Naive thymus-derived CD8-positive, alpha-beta T cell (primary cell): ENCODE measurements at places on chromosomes 16 and 17. TPM values are rescaled to one million over a fixed set of nuclear protein-coding genes. Genes with fewer than 3 reads are reported as not detected.

The GGT6 gene
- polyA plus RNA-seq, result not detected

DNA sequence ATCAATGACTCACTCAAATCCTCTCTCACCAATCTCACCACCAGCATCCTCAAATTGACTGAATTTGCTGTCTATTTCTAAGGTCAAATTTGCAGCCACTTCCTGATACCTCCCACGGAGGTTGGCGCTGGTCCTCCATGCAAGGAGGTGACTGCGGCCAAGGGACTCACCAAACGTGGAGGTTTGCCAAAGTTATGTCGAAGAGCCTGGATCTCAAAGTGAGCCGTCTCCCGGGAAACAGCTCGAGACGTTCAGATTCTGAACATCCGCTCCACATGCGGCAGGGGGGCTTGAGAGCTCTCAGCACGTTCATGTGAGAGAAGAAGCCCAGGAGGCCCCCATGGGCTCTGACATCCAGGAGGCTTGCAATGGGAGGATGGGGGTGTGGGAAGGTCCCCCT lies 22.6 kb downstream of the LGALS3BP start:
- H3K4me3 ChIP-seq, result no peak overlapping the region
- no peak overlapping the region for H3K27ac ChIP-seq
- H3K36me3 ChIP-seq, result no peaks in the 10 kb centered on the region
- no peaks in the 10 kb centered on the region for H3K27me3 ChIP-seq
- no peaks in the 10 kb centered on the region for H3K4me1 ChIP-seq

- H3K27ac ChIP-seq, result peak overlapping the region; percentile 98
- peaks cover 48% of the 10 kb centered on the region for H3K4me1 ChIP-seq
- peaks cover 18% of the 10 kb centered on the region for H3K36me3 ChIP-seq
- peak overlapping the region; percentile 91 for H3K4me3 ChIP-seq
These were observed 137.7 kb upstream of the CORO6 start for GRCh38 chr17:29760279-29761039.

DNA sequence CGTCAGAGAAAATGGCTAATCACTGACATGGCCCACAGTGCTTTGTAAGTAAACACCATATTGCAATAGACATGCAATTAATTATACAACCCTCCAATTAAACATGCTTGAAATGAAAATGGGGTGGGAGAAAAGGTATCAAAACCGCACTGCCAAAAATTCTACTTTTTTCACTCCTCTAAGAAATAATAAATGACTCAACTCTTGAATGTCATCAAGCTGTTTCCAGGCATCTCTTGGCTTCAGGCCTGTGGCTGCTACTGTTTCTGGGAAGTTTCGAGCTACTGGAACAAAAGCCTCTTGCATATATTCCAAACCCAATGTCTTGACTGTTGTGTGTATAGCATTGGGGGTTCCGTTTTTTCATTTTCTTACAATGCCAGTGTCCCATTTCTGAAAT lies 412.6 kb downstream of the RBFOX1 start:
- no peak overlapping the region for H3K4me3 ChIP-seq
- no peaks in the 10 kb centered on the region for H3K27me3 ChIP-seq
- no peaks in the 10 kb centered on the region for H3K4me1 ChIP-seq
- H3K36me3 ChIP-seq, result no peaks in the 10 kb centered on the region
- H3K27ac ChIP-seq, result no peak overlapping the region

The ACSM5 gene
- not detected for polyA plus RNA-seq

The SHISA9 gene
- polyA plus RNA-seq, result not detected

- no peak for DNase-seq
- H3K4me3 ChIP-seq, result no peak overlapping the region
- H3K36me3 ChIP-seq, result no peaks in the 10 kb centered on the region
- H3K27ac ChIP-seq, result no peak overlapping the region
- H3K27me3 ChIP-seq, result peaks cover 10% of the 10 kb centered on the region
These were observed 58.8 kb downstream of the TBX4 start for GRCh38 chr17:61510991-61511390.

The TSPAN10 gene
- 4.0 TPM for polyA plus RNA-seq

The GUCY2D gene
- 0.17 TPM for polyA plus RNA-seq

The TBC1D3E gene
- polyA plus RNA-seq, result not detected

The E4F1 gene
- 10.9 TPM for polyA plus RNA-seq

DNA sequence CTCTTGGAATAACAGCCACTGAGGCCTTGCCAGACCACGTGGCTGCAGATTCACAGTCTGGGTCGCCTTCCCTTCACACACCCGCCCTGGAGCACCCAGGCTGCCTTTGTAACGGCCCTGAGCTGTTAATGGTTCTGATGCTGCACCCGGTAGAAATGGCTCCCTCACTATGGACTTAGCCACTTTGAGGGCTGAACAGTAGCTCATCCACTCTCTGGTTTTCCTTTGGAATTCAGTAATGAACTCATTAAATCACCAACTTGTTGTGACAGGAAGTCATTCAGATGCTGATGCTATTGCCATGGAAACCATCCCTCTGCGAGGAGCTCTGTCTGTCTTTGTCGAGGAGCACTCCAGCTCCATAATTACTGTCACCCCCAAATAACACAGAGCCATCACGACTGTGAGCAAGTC lies 59.2 kb downstream of the CDK5R1 start:
- H3K27me3 ChIP-seq, result no peaks in the 10 kb centered on the region
- H3K36me3 ChIP-seq, result no peaks in the 10 kb centered on the region
- no peak overlapping the region for H3K27ac ChIP-seq
- DNase-seq, result no peak
- H3K4me3 ChIP-seq, result no peak overlapping the region

The SSTR5 gene
- not detected for polyA plus RNA-seq

DNA sequence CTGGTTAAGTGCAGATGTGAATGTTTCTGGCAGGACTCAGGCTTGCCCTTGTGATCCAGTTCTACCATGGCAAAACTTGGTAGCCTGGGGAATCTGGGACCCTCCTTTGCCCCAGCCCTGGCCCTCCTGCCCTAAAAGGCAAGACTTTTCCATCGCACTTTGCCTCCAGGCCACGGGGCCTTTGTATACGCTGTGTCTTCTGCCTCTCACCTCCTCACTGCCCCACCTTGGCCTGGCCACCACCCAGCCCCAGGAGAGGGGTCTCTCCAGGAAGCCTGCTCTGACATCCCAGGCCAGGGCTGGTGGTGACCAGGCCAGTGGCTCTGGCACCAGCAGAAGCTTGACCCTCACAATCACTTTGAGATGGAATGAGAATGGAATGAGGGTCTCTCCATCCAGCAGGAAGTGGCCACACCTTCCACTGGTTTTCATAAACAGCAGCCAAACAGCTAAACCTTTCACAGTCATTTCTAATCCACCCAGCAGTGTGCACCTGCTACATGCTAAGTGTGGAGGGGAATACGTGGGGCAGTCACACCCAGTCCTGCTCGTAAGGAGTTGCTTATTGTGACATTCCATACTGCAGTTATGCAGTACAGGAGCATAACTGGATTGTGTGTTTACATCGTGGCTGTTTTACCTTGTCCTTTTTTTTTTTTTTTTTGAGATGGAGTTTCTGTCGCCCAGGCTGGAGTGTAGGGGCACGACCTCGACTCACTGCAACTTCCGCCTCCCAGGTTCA lies 1.6 kb upstream of the MRPL38 start:
- no peaks in the 10 kb centered on the region for H3K36me3 ChIP-seq
- peaks cover 30% of the 10 kb centered on the region for H3K4me1 ChIP-seq
- DNase-seq, result no peak
- peak overlapping the region; percentile 52 for H3K4me3 ChIP-seq
- H3K27me3 ChIP-seq, result no peaks in the 10 kb centered on the region

DNA sequence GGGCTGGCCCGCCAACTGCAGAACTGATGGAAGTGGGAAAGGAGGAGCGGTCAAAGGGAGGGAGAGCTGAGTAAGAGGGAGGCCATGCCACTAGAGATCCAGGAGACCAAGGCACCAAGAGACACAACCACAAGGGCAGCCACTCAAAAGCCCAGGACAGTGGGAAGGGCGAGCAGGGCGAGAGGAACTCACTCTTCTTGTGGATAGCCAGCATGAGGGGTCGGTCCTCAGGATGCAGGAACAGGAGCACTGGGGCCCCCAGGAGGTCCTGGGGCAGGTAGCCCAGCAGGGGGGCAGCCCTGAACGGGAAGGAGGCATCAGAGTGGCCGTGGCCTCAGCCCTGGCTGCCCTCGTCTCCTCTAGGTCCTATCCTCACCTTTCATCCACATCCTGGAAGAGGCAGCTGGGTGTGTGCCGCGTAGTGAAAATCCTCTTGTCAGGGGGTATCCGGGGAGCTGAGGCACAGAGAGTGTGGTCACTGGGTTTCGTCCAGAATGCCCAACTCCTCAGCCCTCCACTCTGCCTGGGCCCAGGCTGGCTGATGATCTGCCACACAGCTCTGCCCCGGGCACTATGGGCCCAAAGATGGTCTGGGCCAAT lies 4.3 kb downstream of the PER1 start:
- peaks cover 2% of the 10 kb centered on the region for H3K27me3 ChIP-seq
- H3K4me3 ChIP-seq, result peak overlapping the region; percentile 10
- H3K36me3 ChIP-seq, result no peaks in the 10 kb centered on the region
- peak overlapping the region; percentile 43 for H3K27ac ChIP-seq

DNA sequence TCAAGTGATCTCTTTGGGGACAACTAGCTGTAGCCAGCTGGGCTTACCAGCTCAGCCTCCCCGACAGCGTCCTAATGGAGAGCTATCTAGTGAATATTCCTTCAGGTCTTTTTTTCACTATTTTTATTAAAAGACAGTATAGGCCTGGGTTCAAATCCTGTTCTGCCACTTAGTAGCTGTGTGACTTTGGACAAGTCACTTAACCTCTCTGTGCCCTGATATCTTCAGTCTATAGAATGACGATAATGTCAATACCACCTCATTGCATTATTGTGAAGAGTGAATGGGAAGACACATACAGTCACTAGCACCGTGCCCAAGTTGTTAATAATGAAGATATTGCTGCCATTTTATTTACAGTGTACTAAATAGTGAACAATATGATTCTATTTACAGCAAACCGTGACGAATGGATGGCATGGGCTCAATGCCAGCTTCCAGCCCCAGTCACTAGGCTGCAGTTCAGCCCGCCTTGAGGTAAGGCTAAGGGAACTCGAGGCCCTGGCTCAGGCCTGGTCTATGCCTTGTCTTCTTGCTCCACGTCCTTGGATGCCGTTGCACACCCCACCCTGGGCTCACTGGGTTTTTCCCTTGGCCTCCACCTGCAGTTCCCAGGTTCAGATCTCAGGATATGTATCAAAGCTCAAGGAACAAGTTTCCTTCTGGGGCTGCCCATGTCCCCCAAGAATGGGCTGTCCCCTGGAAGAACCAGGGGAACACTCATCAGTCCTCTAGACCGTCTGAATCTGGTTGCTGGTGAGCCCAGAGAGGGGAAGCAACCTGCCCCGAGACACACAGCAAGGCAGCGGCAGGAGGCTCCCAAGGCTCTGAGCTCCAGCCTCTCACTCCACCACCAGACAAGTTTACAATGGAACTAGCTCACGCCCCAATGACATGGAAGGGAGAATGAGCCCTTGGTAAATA lies 95.4 kb upstream of the TNRC6C start:
- peak overlapping the region; percentile 14 for H3K27ac ChIP-seq
- H3K4me3 ChIP-seq, result no peak overlapping the region
- H3K27me3 ChIP-seq, result no peaks in the 10 kb centered on the region
- no peak for DNase-seq

DNA sequence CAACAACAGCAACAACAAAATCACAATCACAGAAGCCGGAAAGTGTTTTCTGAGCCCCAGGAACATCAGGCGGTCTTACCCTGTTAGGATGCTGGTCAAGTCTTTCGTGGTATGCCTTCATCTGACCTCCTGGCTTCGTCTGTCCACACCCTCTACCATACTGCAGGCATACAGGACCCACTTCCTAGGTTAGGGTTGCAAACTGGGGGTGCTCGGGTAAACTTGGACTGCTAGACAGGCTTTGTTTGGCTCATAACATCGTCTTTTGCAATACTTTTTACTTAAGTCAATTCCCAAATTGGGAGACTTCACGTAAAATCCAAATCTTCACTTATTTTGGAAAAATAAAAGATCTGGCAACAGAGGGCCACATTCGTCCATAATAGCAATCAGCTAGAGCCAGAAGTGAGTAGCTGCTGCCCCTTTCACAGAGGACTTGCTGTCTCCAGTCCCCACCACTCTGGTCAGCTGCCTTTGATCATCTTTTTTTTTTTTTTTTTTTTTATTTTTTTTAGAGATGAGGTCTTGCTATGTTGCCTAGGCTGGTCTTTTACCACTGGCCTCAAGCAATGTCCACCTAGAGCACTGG lies 30.0 kb downstream of the CHD9 start:
- H3K4me1 ChIP-seq, result peaks cover 16% of the 10 kb centered on the region
- H3K27me3 ChIP-seq, result no peaks in the 10 kb centered on the region
- peaks cover 2% of the 10 kb centered on the region for H3K36me3 ChIP-seq
- DNase-seq, result no peak

The ALOXE3 gene
- 0.13 TPM for polyA plus RNA-seq

DNA sequence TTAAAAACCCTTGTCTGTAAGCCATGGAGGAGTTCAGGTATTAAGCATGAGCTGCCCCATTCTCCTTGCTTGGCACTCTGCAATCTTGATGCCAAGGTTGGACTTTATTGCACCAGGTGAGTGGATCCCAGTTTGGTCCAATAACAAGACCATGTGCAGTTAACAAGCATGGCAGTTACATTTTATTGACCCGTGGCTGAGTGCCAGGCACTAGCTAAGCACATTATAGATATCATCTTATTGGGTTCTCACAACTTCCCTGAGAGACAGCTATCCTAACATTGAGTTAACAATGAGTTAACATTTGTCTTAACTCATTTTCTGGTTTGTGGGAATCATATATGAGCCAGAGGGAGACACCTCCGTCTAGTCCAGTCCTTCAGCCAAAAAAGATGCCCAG lies 21.8 kb downstream of the LYRM9 start:
- no peak overlapping the region for H3K27ac ChIP-seq
- H3K4me3 ChIP-seq, result no peak overlapping the region
- no peaks in the 10 kb centered on the region for H3K4me1 ChIP-seq

DNA sequence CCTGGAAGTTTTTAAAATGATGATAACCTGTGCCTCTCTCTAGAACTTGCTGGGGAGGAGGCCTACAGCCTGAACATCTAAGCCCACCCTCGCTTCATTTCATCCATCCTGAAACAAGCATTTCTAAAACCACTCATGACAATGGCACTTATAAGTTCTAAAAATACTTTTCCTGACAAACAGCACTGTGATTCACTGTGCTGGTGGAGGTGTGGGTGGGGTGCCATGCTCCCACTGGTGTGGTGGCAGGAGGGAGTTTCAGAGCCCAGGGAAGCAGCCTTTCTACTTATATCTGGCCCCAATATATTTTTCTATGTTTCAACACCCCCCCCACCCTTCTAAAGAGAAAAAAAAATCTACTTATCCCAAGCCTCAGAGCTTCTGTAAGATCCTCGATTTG lies 52.6 kb downstream of the RAB11FIP4 start:
- peak overlapping the region; percentile 63 for H3K27ac ChIP-seq
- no peaks in the 10 kb centered on the region for H3K4me1 ChIP-seq
- H3K27me3 ChIP-seq, result no peaks in the 10 kb centered on the region

DNA sequence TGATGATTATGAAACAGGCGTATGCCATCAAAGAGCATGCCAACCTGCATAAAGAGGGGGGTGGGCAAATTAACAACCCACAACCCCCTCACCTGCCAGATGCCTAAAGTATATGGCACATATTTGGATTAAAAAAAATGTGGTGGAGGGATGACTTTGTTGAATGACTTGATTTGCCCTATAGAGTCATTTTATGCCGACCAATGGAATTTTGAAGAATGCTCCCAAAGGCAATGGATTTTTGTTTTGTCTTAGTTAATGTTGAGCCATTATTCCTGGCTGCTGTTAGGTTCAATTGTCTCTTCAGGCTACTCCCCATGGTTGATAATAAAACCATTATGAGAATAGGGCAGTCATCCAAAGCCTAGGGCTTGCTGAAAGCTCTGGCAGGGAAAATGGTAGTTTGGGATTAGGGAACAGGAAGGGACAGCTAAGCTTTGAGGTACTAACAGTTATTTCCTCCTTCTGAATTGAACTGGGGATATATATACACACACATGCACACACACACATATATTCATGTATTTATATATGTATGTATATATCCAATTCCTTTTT lies 5.8 kb upstream of the CHCT1 start:
- H3K4me1 ChIP-seq, result peaks cover 7% of the 10 kb centered on the region
- no peaks in the 10 kb centered on the region for H3K27me3 ChIP-seq
- no peak overlapping the region for H3K27ac ChIP-seq
- no peaks in the 10 kb centered on the region for H3K36me3 ChIP-seq
- H3K4me3 ChIP-seq, result no peak overlapping the region
- no peak for DNase-seq
